CD4-positive, alpha-beta T cell treated with Interleukin-6 for 4 hours (primary cell): ENCODE measurements at places on chromosomes 12 and 14.

GRCh38 chr12:46473634-46474329 lies 101.2 kb upstream of the SLC38A2 start:
- DNase-seq, result peak; percentile 9

DNA sequence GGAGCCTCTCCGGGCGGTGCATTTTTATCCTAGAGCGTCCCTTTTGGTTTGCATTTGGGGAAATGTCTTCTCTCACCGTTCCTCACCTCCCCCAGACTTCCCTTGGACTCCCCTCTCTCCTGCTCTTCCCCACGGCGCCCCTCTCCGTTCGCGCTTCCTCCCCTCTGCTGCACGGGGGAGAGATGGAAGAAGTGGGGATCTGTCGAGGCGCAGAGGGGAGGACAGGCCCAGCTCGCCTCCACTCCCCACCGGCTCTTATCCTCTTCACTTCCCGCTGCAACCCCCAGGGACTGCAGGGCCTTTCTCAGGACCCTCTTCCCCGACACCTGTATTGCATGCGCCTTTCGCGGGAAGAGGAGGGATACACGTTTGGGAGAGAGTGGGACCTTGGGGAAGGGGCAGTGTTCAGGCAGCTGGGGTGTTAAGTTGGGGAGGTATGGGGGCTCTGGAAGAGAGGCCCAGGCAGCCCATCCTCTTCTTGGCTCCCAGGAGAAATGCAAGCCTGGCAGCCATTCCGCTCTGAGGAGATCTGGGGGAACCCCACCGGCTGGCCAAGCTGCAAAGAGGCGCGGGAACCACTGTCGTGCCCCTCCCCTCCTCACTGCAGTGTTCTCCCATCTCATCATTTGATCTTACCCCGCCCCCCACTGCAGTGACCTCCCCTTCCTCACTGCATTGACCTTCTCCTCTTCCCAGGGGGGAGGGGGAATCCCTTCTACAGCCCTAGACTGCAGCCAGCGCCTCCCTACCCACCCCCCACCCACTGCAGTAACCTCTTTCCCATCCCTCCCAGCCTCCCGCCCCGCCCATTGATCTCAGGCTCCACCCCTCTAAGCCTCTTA lies 788 bp downstream of the ENO2 start:
- no peak for DNase-seq

DNA sequence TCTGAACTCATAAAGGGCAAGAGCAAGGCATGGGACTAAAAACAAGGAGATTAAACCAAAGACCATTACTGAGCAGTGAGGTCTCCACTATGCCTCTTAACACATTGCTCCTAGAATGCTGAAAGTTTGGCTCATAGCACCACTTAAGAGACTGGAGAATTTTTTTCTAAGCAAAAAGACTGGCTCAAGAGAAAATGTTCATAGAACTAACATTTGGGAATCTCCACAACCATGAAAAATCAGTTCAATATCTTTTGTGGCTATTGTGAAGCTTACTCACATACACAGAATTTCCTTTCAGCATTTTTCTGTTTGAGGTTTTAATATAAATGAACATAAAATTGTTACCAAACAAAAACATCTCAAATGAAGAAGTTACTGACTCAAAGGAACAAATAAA lies 255.8 kb downstream of the CCDC91 start:
- DNase-seq, result no peak

DNA sequence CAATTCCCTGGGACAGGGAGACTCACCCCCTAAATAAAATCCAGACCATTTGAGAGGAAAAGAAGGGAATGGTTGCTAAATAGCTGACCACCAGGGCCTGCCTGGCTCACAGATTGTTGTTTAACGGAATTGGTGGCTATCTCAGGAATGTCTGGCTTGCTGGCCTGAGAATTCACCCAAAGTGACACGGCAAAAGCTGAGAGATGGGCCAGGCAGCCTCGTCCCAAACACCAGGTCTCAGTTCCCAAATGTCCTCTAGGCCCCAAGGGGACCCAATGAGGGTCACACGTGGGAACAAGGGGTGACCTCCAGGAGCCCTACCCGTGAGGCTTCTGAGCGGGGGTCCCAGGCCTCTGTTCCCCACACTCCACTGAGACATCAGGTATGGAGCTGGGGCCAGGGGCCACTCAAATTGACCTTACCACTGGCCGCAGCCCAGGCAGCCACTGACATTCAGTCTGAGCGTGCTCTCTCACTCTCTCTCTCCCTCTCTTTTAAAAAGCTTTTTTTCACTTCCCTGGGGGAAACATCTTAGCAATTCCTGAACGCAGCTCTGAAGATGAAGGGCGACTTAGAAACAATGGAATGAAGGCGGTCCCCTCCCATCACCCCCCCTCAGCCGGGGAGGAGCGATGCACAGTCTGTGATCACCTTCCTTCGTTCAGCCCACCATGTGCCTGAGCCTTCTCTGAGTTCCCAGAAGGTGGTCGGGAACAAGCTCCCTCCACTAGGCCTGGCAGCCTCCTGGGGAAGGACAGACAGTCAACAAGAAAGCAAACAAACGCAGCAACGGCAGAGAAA lies 131.2 kb downstream of the SCARB1 start:
- DNase-seq, result no peak

- DNase-seq, result no peak
These were observed 83.7 kb upstream of the EGLN3 start for GRCh38 chr14:34034447-34035176.

- DNase-seq, result no peak
These were observed 36.7 kb downstream of the EXOC5 start for GRCh38 chr14:57232006-57232405.

GRCh38 chr12:124428792-124429281 lies 133.9 kb downstream of the RFLNA start:
- DNase-seq, result no peak

- no peak for DNase-seq
These were observed 2.8 kb upstream of the NID2 start for GRCh38 chr14:52071675-52072074.

GRCh38 chr12:30753751-30754382 lies 884 bp downstream of the CAPRIN2 start:
- no peak for DNase-seq

DNA sequence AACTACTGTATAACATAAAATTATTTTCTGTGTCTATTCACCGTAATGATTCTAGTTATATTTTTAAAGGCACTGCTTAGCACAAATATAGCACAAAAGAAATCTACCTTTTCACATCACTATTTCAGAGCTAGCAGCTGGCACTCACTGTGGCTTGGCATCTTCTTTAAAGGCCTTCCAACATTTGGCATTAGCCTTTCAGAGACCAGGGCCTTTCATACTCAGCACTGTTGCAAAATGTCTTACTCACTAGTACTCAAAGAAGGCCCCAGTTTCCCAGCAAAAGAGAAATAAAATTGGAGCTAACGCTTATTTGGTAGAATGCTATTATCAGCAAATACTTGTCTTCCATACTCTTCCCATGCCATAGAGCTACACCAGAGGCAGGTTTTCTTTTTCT lies 238.4 kb downstream of the MED13L start:
- DNase-seq, result no peak

- DNase-seq, result no peak
These were observed 61.2 kb upstream of the BCL11B start for GRCh38 chr14:99333214-99333613.

- DNase-seq, result no peak
These were observed 5.8 kb upstream of the EVL start for GRCh38 chr14:100059438-100059781.

DNA sequence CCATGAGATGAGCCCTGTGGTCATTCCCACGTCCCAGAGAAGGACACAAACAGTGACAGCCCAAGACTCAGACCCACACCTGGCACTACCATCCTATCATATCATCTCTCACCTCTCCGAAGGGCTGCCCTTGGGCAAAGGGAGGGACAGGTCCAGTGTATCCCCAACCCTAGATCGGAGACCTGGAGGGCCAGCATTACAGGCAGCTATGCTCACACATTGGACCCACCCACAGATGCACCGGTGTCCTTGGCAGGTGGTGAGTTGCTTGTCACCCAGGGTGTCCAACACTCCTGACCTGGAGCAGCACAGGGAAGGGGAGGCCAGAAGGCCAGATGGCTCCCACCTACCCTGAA lies 117.4 kb downstream of the DICER1 start:
- DNase-seq, result no peak

DNA sequence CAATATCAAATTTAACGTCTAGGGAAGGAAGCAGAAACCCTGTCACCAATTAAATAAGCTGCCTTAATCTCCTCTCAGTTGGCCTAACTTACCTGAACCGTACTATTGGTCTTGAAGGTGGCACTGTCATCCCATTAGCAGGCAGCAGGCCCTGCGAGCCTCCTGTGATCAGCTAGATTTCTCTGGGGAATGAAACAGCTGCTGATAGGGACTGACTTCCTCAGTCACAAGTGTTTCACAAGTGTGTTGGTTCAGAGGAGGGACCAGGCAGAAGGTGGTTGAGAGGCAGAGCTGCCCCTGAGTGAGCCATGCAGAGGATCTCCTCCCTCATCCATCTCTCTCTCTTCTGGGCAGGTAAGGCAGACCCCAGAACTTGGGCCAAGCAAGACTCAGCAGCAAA lies 166.8 kb downstream of the DAD1 start:
- no peak for DNase-seq

- no peak for DNase-seq
These were observed 3.8 kb downstream of the KRT73 start for GRCh38 chr12:52614381-52615207.

DNA sequence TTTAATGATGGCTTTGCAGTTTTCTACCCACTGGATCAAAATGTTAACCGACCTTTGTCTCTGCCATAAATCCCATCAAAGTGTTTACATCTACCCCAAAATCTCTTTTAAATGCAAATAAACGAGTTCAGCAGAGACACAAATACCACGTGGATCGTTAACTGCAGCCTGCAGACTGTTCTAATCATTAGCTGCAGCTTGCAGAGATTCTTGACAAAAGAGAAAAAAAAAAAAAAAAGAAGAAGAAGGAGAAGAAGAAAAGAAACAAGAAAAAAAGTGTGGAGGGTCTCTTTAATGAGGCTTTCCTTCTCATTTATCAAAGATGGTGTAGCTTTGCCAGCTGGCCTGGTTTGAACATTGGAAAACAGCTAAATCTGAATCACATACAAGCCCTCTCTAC lies 275.7 kb downstream of the NEDD1 start:
- DNase-seq, result no peak

GRCh38 chr12:128356547-128356946 lies 89.6 kb downstream of the TMEM132C start:
- no peak for DNase-seq

DNA sequence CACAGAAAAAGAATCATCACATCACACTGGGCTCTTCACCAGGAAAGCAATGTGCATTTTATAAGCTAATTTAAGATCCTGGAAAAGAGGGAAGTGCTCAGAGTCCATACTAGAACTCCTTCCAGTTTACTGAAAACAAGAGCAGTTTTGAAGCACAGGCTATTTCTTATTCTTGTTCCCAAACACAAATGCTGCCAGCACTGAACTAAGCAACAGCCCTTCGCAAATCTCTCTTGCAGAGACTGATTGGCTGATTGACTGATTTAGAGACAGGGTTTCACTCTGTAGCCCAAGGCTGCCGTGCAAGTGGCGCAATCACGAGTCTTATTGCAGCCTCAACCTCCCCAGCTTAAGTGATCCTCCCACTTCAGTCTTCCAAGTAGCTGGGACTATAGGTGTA lies 44.8 kb downstream of the BCL2L14 start:
- no peak for DNase-seq

DNA sequence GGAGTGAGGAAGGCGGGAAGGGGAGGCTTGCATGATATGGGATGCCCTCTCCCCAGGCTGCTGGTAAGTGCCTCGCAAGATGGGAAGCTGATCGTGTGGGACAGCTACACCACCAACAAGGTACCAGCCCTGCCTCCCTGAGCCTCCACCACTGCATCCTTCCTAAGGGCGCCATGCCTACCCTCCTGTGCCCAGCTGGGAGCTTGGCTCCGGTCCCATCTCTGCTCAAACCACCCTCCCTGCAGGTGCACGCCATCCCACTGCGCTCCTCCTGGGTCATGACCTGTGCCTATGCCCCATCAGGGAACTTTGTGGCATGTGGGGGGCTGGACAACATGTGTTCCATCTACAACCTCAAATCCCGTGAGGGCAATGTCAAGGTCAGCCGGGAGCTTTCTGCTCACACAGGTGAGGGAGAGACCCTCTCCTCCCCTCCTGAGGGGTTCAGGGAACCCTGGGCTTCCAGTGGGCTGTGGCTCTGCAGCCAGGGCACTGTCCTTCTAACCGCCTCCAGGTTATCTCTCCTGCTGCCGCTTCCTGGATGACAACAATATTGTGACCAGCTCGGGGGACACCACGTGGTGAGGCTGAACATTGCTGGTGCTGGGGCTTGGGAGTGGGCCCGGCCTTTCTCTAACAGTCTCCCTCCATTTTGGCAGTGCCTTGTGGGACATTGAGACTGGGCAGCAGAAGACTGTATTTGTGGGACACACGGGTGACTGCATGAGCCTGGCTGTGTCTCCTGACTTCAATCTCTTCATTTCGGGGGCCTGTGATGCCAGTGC lies 2.6 kb downstream of the GNB3 start:
- DNase-seq, result no peak

GRCh38 chr14:46464341-46464740 lies 187.2 kb downstream of the RPL10L start:
- no peak for DNase-seq

- DNase-seq, result no peak
These were observed 36.6 kb upstream of the SYCP3 start for GRCh38 chr12:101775816-101776215.
